ENCODE measurements at places on chromosomes 5 and 9.

DNA sequence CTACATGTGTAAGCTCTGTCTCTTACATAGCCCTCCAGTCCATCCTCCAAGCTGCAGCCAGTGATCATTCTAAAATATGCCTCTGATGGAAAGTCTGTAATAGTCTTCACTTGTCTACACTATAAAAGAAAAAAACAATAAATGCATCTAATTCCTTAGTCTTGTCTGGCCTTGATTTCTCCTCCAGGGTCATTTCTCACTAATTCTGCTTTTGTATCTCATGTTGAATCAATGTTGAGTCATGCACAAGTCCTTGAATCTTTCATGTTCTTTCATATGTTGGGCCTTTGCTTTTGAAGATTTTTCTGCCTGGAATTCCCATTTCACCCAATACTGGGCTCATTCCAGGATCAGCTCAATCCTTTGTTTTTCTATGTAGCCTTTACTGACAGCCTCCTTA, 121.1 kb upstream of the TRIM32 start:
- no peak for DNase-seq

DNA sequence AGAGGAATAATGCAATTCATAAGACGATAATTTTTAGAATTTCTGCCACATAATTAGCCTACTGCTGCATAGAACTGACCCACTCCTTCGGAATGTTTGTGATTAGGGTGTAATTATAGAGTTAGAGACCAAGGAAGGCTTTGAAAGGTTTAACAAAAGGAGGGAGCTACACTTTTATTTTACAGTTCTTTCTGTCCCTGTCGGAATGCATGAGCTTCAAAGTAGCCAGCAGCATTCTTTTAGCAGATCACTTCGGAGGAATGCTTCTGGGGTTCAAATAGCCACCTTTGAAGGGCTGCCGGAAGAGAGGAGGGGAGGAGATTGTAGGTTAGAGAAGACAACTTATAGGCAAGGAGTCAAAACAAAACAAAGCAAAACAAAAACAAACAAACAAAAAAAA, 168.1 kb downstream of the GRIA1 start:
- DNase-seq, result no peak

DNA sequence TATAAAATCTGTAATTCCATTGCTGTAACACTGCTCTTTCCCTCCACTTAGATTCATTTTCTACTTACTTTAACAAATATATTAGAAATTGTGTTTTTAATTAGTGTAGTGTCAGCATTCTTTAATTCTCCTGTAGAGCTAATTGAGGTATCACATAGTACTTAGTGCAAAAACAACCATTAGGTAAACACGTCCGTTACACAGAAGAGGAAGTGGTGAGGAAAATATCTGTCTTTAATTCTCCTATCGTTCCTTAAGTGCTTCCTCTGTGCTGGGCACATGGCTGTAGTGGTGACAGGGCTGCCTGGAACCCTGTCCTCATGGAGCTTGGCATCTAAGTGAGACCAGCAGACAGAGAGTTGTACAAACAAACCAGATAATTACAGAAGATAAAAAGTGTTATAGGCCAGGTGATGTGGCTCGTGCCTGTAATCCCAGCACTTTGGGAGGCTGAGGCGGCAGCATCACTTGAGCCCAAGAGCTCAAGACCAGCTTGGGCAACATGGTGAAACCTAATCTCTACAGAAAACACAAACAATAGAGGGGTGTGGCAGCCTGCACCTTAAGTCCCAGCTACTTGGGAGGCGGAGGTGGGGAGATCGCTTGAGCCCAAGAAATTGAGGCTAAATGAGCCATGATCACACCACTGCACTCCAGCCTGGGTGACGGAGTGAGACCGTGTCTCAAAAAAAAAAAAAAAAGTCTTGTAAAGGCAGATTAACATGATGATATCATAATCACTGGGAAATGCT, 36.4 kb downstream of the PARP8 start:
- DNase-seq, result no peak

DNA sequence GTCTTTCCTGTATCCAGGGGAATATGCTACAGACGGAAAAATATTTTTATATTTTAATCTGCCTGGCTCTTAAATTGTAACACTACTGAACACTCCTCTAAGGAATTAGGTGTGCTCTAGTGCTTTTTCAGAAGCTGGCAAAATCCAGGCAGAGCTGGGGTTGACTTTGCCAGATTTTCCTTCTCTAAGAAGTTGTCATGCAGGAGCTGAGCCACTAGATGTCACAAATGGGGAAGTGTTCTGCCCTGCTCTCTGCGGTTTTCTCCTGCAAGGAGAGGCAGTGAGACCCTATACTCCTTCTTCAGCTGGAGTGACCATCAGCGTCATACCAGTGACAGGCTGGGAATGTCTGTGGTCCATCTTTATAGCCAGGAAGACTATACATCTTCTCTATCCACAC, 112.5 kb downstream of the HAPLN1 start:
- DNase-seq, result peak; percentile 36

- no peak for DNase-seq
Measured at GRCh38 chr5:105807290-105807689, 1863.4 kb downstream of the EFNA5 start.

DNA sequence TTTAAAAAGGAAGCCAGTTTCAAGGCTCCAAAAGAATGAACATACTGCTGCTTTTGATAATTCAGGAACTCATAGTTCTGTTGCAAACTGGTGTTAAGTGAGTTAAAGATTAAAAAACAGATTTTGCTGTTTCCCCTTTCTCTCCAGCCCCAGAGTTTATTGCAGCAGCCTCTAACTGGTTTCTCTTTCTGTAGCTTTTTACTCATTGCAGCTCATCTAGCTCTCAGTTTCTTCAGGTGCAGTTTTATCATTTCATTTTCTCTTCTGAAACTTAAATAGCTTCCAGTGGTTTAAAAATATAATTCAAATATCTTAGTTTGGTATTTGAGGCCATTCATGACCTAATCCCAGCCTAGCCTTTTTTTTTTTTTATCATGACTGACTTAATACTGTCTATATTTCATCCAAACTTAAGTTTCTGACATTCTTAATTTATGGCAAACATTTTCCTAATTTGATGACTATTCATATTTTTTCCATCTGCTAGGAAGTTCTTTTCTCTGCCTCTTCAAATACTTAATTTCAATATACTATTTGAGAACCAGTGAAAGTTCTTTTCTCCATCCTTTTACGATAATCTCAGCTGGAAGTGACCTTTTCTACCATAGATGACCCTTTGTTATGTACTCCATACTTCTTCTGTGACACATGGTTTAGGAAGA, 252.7 kb upstream of the GRIA1 start:
- no peak for DNase-seq

- no peak for DNase-seq
Measured at GRCh38 chr9:97900738-97901565, 21.3 kb downstream of the TRMO start.

DNA sequence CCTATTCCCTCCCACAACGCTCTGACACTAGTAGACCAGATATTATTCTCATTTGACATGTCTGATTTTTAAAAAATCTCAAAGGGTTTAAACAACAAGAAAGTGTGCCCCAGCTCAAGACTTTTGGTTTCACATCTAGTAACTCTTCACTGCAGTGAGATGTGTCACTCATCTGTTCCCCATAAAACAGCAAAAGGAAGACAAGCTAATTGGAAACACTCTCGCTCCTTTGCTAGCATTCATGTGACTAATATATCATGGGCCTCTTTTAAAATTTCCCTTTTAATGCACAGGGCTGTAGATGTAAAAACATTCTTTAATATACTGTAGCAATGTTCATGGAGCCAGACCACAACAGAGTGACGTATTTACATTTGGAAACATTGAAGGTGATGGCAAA, 372.6 kb downstream of the ZNF608 start:
- no peak for DNase-seq
